ENCODE measurements at places on chromosomes 5 and 9.

GRCh38 chr9:27131731-27132130 lies 22.7 kb downstream of the TEK start:
- no peak for DNase-seq

- DNase-seq: no peak
These were observed 21.9 kb upstream of the DTWD2 start for GRCh38 chr5:119010206-119010605.

- no peak for DNase-seq
These were observed at the start of gene PCDHGC5 for GRCh38 chr5:141488591-141489561. Gene PCDHGC5 (plus strand): TSS chr5:141489081. CDS start chr5:141489241, 160 bp downstream.

DNA sequence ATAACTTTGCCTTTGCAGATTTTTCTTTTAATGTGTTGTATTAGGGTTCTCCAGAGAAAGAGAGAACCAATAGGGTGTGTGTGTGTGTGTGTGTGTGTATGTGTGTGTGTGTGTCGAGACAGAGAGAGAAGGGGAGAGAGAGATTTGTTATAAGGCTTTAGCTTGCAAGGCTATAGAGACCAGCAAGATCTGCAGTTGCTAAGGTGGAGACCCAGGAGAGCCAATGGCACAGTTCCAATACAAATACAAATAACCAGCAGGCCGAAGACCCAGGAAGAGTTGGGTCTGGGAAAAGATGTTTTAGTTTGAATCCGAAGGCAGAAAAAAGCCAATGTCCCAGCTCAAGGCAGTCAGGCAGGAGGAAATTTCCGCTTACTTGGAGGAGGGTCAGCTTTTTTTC lies 23.0 kb downstream of the TMOD1 start:
- no peak for DNase-seq

DNA sequence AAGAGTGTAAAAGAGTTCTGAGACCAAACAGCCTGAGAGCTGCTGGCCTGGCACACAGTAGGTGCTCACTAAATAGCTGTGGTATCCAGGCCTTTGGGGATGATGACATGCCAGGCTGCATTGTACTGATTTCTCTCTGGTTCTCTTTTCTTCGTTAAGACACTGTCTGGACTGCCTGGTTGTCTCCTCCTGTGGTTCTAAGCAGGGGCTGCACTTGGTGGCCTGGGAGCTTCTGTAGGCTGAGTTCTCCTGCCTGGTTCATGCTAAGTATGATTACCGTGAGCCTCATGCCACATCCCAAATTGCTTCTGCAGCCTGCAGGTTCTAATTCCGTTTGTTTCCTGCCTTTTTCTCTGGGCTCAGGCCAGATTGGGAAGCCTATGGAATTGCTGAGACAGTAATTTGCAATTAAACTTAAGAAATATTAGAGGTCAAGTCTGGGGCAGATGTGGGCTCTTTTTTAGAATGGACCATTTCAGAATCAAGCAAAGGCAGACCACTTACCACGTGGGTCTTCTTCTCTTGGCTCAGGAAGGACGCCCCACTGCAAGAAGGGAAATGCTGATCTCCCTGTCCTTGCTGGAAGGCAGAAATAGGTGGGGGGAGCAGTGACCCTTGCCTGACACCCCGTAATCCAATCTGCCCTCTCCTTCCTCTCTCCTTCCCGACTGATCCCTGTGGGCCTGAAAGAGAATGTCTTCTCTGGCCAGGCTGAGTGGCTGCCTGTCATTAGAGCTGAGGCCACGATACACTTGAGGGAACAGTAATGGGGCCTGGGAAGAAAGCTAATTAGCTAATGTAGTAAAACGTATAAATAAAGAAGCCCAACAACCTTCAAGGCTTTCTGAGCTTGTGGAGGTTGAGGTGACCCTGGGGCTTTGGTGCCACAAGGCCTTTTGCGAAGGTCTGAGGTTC lies 21.9 kb upstream of the BOD1 start:
- DNase-seq: no peak

- no peak for DNase-seq
These were observed 45.7 kb downstream of the SCAMP1 start for GRCh38 chr5:78405829-78406750.

GRCh38 chr9:134437403-134438194 lies 111.3 kb downstream of the RXRA start:
- DNase-seq: no peak

GRCh38 chr9:99253772-99254431 lies 31.8 kb downstream of the SEC61B start:
- DNase-seq: no peak

Measured in NCI-H1417 treated with DMSO at 0.1 percent for 48 hours (cell line).